ENCODE measurements at places on chromosomes 12 and 14.
A peak's percentile ranks its signal among the peaks of the same experiment; 100 is the strongest.

DNA sequence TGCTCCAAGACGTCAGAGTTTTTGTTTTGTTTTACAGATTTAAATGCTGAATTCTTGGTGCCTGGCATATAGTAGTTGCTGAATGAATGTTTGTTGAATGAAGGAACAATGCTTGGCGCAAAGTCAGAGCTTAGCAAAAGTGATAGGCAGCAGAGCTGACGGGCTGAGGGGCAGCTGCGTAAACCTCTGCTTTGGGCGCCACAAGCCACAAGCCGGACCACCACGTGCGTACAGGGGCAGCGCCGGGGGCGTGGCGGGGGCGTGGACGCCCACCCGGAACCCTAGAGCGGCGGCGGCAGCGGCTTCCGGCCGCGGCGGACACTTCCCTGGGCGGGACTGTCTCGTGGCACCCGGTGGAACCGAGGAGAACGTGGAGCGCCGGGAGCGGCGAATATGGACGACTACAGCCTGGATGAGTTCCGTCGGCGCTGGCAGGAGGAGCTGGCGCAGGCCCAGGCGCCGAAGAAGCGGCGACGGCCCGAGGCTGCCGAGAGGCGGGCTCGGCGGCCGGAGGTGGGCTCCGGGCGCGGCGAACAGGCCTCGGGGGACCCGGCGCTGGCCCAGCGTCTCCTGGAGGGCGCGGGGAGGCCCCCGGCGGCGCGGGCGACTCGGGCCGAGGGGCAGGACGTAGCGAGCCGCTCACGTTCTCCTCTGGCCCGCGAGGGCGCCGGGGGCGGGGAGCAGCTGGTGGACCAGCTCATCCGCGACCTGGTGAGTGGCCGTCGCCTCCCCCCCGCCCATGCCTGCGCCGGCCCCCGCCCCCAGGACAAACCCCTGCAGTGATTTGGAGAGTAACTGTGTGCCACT is at the start of gene FBXW8:
Gene FBXW8 (plus strand): TSS at position 306 of the 807 bp plus-strand sequence. CDS start 88 bp downstream, at position 394.
- DNase-seq = no peak

- no peak for DNase-seq
Observed at GRCh38 chr12:30792648-30793499, 38.1 kb upstream of the CAPRIN2 start.

DNA sequence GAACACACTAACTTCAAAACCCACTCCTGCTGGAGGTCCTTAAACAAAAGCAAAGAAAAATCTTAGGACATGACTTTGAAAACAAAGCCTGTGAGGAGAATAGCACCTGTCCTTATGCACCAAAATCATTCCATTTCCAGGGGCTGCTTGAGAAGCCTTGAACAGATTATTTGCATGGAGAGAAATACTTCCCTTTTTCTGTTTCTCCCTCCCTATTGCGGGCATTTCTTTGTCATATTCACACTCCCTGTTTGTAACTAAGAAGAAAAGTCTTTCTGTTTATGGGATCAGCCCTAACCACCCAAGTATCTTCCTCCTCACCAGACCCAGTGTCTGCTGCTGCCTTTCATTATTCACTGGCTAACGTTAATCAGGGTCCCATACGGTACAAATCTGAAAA is 218.8 kb downstream of the DPF3 start:
- DNase-seq = no peak

DNA sequence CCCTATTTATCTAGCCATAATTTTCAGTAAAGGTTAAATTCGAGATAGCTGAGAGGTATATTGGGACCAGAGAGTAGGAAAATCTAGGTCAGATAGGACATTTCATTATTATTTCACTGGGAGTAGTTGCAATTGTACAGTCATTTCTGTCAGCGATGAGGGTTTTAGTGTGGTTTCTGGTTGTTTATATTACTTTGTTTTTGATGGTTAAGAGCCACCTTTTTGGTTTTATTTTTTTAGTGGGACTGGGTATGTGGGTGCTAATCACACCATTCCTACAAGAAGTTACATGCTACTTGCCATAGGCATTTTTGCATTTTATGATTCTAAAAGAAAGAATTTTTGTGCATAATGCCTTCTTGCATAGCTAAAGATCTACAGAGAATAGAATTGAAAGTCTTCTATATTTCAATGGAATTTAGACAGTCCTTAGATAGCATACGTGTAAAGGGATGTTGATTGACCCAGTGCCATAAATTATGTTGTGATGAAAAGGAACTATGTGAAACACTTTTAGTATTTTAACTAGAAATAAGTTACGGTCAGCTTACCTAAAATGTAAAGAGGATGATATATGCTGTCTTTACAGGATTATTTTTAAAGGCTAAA is 85.2 kb downstream of the KTN1 start:
- DNase-seq = no peak

DNA sequence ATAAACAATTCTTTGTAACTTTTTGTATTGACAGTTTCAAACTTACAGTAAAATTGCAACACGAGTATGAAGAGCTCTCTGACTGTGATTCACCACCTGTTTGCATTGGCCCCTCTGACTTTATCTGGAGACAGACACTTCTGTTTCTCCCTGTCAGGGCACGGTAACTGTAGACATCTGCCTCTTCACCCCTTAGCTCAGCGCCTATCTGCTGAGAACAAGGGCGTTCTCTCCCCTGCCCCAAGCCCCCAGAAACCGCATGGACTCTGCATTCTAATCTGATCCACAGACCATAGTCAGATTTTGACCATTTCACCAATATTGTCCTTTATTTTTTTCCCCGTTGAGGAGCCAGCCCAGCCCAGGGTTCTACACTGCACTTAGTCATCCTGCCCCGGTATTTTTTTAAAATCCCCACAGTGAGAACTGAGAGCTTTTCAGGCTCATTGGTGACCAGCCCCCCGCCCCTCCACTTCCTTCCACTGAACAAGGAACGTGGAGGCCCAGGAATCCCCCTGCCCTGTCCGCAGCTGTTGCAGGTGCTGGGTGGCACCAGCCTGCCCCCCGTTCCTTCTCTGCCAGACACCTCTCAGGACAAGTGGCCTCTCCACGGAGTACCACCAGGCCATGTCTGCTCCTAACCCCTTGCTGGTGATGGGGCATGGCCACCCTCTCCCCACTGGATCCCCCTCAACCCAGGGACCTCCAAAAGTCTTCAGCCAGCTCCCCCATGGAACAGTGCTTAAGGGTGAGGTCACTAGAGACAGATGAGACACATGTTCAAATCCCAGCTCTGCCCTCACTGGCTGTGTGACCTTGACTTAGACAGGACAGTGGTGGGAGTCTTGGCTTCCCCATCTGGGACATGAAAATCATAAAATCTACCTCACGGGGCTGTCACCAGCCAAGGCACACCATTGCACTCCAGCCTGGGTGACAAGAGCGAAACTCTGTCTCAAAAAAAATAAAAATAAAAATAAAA is 11.2 kb downstream of the RHOF start:
- no peak for DNase-seq

DNA sequence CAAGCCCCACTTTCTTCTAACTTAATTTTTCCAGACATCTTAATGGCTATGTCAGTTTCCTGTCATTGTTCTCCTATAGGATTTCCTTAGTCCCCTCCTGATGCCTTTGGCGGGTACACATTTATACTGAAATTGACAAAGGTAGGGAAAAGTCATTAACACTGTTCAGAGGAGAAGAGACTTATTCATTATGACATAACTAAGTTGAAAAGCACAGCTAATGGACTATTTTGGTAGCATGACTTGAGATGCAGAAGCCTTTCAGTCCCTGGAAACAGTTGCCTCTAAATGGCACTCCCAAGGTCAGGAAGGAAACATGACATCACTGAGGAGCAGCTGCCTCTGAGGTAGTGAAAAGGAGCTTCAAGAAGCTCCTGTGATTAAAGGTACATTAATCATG is 317.5 kb upstream of the KITLG start:
- DNase-seq = no peak

GRCh38 chr12:114826244-114826643 is 142.3 kb upstream of the TBX3 start:
- no peak for DNase-seq

GRCh38 chr14:86052868-86053267 is 522.9 kb downstream of the FLRT2 start:
- no peak for DNase-seq

- no peak for DNase-seq
Observed at GRCh38 chr14:76382495-76382832, 6.5 kb downstream of the ESRRB start.

DNA sequence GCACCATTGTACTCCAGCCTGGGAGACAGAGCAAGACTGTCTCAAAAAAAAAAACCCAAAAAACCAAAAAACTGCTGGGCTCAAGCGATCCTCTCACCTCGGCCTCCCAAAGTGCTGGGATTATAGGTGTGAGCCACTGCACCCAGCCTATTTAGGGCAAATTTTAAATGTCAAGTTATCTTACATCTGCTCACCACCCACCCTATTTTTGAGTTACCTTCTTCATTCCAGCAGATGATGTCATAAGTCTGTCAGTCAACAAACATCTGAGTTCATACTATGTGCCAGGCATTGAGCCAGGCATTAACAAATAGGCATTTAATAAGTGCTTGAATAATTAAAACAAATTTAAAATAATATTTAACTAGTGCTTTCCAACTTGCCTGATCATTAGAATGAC is 21.5 kb downstream of the BATF start:
- DNase-seq = no peak

- DNase-seq = no peak
Observed at GRCh38 chr14:23105348-23105824, 597 bp upstream of the CIROP start.

DNA sequence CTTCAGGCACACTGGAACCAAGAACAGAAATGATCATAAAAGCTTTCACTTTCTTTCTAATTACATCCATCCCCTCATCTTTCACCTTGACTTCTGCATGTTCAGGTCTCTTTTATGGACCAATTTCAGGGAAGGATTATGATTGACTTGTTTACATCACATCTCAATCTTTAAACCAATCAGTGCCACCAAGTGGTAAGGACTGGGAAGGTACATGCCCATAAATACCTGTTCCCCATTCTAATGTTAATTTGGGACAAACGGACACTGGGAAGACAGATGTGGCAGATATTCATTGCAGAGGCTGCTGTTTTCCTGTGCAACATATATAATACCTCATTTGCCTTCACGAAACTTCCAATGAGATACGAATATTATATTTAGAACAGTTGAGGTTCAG is 978.1 kb downstream of the GALC start:
- DNase-seq = no peak

DNA sequence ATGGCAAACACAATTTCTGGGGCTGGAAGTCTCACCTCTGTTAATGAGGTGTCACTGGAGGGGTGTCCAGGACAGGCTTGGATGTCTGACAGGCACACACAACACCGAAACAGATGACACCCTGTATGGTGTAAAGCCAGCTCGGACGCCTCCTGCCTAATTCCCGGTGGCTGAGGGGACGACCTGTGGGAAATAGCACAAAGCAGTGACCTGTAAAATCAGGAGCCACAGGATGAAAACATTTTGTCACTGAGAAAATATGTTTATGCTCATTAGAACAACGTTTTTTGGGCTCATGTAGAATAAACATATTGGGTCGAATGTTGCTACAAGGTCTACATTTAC is 285.0 kb upstream of the RTL1 start:
- DNase-seq = no peak

DNA sequence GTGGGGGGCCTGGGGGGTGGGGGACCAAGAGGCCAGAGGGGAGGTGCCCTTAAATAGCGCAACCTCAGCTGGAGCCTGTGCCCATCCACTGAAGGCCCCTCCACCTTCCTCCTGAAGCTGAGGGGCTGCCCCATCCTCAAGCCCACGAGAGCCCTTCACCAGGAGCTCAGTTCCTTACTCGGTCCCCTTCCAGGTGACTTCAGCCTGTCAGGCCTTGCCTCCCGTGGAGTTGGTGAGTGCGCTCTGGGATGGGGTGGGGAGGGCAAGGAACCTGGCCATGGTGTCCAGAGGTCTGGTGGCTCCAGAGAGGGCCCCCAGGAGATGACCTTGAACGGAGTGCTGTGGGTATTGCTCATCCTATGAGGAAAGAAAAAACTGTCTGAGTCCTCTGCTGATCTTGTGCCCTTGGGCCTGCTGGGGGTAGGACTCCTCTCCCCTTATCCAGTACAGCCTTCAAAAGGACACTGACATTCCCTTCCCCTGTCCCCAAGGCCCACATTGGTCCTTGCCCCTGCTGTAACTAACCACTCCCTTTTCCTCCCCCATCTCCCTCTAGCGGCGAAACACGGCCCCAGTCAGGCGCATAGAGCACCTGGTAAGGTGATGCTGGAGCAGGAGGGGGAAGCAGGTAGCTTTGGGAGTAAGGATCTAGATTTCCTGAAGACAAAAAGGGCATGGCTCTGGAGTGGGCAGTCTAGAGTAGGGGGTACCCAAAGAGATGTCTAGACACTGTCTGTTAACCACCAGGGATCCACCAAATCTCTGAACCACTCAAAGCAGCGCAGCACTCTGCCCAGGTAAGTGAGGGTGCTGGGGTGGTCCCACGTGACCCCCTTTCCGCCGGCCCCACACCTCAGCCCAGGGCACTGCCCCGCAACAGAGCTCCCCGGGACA is 3.6 kb downstream of the TNS2 start:
- peak; percentile 36 for DNase-seq

DNA sequence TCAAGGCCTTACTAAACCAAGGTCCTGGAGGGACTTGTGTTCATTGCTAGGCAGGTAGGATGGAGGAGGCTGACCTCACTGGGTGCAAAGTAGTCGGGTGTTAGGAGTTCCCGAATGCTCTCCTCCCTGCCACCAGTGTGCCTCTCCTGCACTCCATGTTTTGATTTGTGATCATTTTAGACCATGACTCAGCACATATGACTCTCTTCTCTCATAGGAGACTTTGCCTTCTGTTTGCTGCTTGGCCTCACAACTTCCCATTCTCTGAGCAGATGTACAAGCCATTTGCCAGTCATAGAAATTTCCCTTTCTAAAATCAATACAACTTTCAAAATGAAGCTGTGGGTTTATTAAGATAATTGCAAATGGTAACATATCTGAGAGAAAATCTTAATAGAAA is 46.6 kb upstream of the LRIG3 start:
- no peak for DNase-seq

DNA sequence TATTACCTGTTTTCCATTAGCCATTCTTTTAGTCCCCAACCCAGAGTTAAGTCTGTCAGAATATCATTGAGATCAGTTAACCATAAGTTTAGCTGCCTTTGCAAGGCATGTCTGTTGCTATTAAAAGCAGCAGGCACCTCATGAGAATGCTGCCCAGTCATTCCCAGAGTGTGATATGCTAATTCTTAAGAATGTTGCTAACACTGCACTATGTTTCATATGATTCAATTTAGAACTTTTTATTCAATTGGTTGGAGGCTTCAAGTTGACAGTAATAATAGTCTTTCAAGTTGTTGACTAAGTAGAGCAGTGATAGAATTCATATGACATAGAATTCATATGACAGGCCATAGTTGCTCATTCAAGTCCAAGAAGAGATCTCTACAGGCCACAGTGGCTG is 292.3 kb downstream of the FUT8 start:
- no peak for DNase-seq

DNA sequence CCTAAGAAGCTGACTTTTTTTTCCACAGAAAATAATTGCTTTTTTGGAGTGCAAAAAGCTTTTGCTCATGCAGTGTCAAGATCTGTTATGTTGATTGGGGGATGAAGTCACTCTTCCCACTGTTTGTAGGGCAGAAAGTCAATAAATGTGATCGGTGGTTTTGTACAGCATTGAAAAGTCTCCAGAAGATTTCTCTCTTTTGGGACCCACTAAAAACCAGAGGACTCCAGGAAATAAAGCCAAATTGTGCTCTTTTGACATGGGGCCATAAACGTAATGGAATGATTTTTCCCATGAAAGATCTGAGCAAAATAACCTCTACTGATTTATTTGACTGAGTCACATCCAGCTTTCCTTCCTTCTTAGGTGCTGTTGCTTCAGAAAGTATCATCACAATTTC is 122.5 kb downstream of the SNAPC1 start:
- no peak for DNase-seq

Measured in activated CD8-positive, alpha-beta memory T cell treated with anti-CD3 and anti-CD28 coated beads for 1 hour (primary cell).